ENCODE measurements at places on chromosomes 12 and 14.
A peak's percentile ranks its signal among the peaks of the same experiment; 100 is the strongest.

GRCh38 chr14:92389598-92390158, 66.7 kb downstream of the SLC24A4 start:
- no peak for DNase-seq

GRCh38 chr12:48822711-48823110, 4.4 kb downstream of the CACNB3 start:
- DNase-seq, result no peak

GRCh38 chr14:34711796-34712712, 2.3 kb downstream of the CFL2 start:
- DNase-seq, result no peak

- no peak for DNase-seq
These were observed 164.8 kb downstream of the NPAS3 start for GRCh38 chr14:33103489-33103888.

GRCh38 chr14:69816216-69816615, 19.2 kb upstream of the SLC10A1 start:
- no peak for DNase-seq

- DNase-seq, result no peak
These were observed 1.3 kb upstream of the ANKRD9 start for GRCh38 chr14:102510616-102511520.

- DNase-seq, result no peak
These were observed 34.4 kb downstream of the PROX2 start for GRCh38 chr14:74841230-74842207.

GRCh38 chr14:99257673-99258221, 14.2 kb downstream of the BCL11B start:
- DNase-seq, result no peak

GRCh38 chr12:121712190-121712460, 427 bp upstream of the TMEM120B start:
- no peak for DNase-seq

DNA sequence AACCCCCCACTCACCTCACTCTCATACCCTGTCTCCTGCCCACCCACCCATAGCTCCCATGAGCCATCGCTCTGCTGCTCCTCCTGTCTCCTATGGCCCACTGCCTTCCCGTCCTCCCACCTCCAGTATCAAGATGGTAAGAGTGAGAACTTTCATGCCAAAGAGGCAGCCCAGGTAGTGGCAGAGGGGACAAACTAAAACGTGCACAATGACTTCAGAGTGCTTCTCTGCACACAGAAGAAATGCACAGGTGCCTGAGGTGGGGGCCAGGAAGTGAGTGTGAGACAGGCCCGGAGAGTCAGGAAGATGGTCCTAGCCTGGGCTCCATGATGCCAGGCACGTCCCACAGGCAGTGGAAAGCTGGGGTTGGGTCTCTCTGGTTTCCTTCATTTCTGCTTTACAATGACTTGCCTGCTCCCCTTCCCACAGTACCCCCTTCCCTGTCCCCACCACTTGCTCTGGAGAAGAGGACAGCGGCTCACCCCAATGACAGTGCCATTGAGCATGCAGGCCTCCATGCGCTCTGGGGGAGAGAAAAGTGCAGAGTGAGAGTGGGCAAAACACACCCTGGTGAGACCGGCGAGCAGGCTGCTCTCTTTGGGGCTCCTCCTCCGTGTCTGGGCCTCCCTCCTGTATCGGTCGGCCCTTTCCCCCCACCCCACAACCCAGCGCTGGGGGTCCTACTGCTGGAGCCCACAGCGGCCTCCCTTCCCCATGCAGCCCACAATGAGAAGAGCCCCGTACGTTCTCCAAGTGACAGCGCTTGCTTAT, 22.8 kb upstream of the ANO2 start:
- DNase-seq, result no peak

DNA sequence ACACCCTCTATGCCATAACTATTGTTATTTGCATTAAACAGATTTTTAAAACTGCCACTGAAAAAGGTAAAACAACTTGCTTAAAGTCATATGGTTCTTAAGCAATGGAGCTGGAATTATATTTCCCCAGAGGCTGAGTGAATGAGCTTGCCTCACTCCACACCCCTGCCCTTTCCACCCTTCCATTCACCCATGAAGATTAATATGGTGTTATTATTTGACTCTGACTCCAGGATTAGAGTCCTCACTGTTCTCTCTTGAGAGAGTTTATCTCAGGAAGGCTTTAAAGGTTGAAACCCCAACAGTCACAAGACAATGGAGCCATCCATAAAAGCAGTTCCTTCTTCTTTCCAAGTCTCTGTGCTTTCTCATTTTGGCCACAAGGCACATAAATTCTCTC, 84.9 kb downstream of the RTN1 start:
- DNase-seq, result no peak

DNA sequence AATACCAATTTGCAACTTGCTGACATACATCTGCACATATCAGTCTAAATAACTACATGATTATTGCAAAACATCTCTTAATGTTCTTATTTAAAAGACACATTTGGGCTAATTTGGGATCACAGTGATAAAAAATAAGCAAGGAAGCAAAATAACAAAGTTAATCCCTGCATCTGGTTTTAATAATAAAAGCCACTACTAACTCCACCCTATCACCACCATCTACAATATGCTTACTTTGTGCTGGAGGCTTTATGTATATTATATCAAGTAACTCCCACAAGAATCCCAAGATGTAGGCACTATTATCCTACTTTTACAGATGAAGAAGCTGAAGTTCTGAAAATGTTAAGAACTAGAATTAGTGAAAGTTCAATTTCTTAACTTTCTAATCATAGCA, 45.7 kb downstream of the TAOK3 start:
- DNase-seq, result no peak

- DNase-seq, result no peak
These were observed 50.3 kb upstream of the KITLG start for GRCh38 chr12:88630561-88630960.

DNA sequence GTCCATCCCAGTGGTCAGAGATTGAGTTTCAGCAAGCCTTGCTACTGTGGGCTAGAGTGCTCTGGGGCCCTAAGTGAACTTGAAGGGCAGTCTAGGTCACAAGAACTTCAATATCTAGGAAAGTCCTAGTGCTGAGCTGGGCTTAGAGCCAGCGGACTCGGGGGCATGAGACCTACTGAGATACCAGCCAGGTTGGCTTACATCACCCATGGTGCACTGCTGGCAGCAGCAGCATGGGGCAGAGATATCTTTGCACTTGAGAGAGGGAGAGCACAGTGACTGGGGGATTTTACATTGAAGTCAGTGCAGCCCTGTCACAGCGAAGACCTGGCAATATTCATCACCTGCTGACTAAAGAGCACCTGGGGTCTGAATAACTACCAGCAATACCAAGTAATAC, 158.3 kb upstream of the PRKD1 start:
- no peak for DNase-seq

DNA sequence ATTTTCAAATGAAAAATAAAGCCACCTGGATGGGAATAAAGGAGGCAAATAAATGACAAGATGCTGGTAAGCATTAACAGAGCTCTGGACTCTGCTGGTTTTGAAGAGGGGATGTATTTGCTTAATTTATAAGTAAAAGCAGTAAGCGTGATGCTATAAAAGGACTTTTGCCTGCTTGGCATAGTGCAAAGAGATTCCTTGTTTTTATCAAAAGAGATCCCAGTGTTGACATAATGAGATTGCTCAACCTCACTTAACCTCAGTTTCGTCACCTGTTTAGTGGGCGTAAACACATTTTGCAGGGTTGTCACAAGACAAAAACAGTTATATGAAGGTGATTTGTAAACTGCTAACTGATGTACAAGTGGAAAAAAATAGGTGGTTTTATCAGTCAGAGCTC, 13.8 kb downstream of the ASCL1 start:
- no peak for DNase-seq

DNA sequence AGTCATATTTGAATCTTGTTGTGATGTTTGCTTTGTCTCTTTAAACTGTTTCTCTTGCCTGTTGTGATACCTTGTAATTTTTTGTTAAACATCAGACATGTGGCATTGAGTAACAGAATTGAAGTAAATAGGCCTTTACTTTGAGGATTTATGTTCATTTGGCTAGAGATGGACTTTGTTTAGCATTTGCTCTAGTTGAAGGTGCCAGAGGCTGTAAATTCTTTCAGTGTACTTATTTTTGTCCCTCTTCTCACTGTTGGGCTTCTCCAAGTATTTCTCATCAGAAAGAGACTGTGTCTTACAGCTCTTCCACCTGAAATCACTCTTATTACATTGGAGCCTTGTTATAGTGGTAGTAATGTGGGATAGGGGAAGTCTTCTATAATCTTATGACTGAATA, 175.8 kb downstream of the LRFN5 start:
- DNase-seq, result no peak

- DNase-seq, result no peak
These were observed 5.8 kb downstream of the MON2 start for GRCh38 chr12:62472472-62472871.

GRCh38 chr14:37143475-37143874, 28.9 kb downstream of the SLC25A21 start:
- no peak for DNase-seq

- no peak for DNase-seq
These were observed 10.2 kb upstream of the LTA4H start for GRCh38 chr12:96045566-96045965.

- no peak for DNase-seq
These were observed 19.9 kb upstream of the COX6A1 start for GRCh38 chr12:120417917-120418580.

GRCh38 chr12:1844223-1844622, 23.9 kb downstream of the LRTM2 start:
- no peak for DNase-seq

- DNase-seq, result no peak
These were observed 4.5 kb downstream of the TBX3 start for GRCh38 chr12:114679452-114679875.

GRCh38 chr12:18750085-18750484, 12.2 kb downstream of the CAPZA3 start:
- no peak for DNase-seq

- no peak for DNase-seq
These were observed 3.2 kb downstream of the DGLUCY start for GRCh38 chr14:91116913-91117588.

- no peak for DNase-seq
These were observed 181.5 kb downstream of the VRK1 start for GRCh38 chr14:96978525-96979272.

- DNase-seq, result no peak
These were observed 59.3 kb upstream of the VRK1 start for GRCh38 chr14:96737881-96738280.

GRCh38 chr12:75822416-75822815, 209.2 kb downstream of the PHLDA1 start:
- DNase-seq, result no peak

GRCh38 chr14:92385561-92385960, 62.6 kb downstream of the SLC24A4 start:
- DNase-seq, result no peak

DNA sequence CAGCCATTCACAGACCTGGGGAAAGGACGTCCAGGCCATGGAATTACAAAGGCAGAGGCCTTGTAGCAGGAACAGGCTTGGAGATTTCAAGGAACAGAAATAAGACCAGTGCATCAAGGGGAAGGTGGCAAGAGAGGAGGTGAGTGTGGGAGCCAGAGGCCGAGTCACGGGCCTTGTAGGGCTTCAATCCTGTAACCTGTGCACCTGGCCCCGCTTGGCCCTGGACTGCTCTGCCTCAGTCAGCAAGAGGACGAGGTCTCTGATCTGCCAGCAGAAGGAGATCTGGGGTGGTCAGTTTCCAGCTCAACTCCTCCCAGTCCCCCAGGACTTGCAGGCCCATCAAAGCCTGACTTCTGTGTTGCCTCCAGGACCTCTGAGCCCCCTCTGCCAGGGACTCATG, 200.8 kb downstream of the VRK1 start:
- no peak for DNase-seq

DNA sequence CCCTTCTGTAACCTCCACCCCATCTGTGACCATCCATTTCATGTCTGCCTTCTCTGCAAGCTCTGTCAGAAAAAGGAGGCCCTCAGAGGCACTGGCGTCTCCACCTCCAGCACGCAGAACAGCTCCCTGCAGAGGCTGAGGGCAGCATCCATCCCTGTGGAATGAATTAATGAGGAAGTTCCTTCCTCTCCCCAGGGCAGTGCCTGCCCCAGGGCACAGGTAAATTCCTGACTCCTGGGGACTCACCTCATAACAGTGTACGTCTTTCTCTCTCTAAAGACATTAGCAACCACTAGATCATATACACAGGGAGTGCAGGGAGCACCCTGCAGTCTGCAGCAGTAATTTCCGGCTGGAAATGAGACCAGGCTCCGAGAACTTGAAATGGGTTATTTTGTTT, 155.0 kb upstream of the TMEM132C start:
- no peak for DNase-seq

GRCh38 chr12:55687746-55688145, 20.0 kb downstream of the ITGA7 start:
- DNase-seq, result no peak

- peak; percentile 41 for DNase-seq
These were observed 101.6 kb upstream of the KRAS start for GRCh38 chr12:25352083-25352918.

GRCh38 chr14:99132821-99133635, 139.0 kb downstream of the BCL11B start:
- DNase-seq, result no peak

DNA sequence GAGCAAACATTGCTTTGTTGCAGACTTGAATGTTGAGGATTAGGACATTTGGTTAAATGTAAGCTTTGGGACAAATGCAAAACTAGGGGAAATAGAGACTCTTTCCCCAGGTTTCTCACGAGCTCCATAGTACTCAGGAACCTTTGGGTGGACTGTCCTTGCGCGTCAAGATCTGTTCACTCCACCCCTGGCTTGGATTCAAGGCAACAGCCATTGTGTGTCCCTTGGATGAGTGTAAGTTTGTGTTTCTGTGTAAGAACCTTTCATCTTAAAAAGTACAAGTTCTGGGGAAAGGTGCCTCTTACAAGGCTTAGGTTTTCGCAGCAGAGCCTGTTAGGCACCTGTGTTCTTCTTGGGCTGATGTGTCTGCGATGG, 3.7 kb downstream of the SUSD6 start:
- DNase-seq, result no peak

DNA sequence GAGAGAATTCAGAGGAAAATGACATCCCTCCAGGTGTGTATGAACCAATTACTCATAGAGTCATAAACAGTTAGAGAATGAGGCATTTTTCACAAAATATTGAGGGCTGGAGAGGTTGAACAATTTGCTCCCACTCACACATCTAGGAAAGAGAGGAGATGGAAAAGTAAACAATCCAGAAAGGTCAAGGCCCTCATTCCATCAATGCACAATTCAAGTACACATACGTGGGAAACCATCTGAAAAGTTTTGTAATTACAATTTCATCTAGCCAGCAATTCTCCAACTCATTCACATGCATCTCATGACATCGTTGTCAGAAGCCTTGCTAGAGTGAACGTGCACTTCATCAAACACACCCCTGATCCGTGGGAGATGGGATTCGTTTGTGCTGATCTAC, 15.7 kb upstream of the BCL2L14 start:
- DNase-seq, result no peak

All from HS-27A (cell line).